Body of pancreas (tissue), 4 donors: ENCODE measurements at places on chromosomes 2 and 18. TPM values are rescaled to one million over a fixed set of nuclear protein-coding genes. Genes with fewer than 3 reads are reported as not detected.

The TTR gene
- total RNA-seq: 352 TPM

The LDLRAD4 gene
- 35.9 TPM for total RNA-seq

DNA sequence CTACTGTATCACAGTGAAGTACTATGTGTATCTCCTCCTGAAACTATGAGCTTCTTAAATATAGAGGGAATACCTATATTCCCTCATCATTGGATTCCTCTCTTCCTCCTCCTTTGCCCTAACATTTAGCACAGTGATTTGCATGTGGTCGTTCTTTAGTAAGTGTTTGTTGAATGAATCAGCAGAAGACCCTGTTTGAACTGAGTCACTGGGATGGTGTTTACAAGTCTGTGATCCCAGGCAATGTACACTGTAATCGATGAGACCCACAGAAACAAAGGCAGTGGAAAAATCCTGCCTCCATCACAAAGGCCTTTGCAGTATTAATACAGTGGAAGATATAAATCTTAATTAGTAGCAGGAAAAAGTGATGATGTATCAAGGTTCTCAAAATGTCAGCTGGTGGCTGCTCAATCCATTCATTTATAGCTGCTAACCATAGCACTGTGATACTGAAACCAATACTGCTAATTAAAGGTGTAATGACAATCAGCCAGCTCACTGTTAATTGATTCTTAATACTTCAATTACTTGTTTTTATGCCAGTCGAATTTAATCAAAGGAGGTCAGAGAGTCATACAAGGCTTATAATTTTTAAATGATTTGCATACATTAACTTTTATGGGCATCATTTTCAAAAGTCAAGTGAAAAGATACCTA lies 20.8 kb upstream of the MYO3B start:
- no peak for DNase-seq

DNA sequence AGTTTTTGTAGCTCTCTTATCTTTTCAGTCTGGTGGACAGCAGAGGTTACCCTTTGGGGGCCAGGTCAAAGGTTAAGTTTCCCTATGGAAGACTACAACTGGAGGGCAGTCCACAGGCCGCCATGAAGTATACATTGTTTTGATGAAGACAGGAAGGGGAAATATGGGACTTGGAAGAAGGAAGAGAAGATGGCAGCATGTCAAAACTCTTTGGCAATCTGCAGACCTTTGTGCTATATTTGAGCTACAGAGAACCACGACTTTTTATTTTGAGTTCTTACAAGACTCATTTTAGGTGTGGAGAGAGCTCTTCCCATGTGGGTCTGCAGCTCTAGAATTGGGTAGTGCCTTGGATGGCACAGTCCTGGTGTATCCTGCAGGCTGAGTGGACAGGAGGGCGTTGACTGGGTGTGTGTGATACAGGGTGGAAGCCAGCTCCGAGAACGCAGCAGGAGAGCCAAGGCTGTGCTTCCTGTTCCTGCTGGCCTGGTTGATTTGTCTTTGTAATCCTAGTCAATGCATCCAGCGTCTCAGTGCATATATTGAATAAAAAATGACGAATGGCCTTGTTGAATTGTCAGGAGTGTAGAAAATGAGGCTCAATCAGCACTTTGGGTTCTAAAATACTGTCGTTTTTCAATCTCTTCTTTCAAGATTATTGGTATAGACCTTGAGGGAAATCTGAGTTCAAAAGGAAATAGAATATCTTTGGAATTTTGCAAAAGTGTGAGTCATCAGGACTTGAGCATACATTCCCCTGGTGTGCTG lies 11.5 kb downstream of the ITGA6 start:
- DNase-seq: no peak

DNA sequence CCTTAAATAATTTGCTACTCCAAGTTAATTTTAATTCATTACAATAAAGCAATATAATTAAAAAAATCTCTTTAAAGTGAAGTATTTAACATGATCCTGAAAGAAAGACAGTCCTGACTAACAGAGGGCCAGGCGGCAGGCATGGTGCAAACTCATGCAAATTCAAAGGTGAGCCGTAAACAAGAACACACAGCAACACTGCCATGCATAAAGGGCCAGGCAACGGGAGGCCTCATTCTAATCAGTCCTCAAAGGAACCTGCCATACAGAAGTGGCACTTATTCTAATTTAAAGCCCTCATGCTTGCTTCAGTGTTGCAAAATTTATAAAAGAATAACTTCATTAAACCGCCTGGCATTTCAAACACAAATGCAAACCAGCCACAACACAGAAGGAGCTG lies 277.0 kb downstream of the ZNF521 start:
- no peak for DNase-seq

- no peak for DNase-seq
Measured at GRCh38 chr18:10713409-10713808, 187.6 kb downstream of the NAPG start.

GRCh38 chr2:163213661-163214081 lies 375.1 kb upstream of the KCNH7 start:
- DNase-seq: no peak
